ENCODE measurements at places on chromosomes 13 and 19.

GRCh38 chr13:24005755-24006281 is 108.5 kb upstream of the C1QTNF9B start:
- no peak for DNase-seq

DNA sequence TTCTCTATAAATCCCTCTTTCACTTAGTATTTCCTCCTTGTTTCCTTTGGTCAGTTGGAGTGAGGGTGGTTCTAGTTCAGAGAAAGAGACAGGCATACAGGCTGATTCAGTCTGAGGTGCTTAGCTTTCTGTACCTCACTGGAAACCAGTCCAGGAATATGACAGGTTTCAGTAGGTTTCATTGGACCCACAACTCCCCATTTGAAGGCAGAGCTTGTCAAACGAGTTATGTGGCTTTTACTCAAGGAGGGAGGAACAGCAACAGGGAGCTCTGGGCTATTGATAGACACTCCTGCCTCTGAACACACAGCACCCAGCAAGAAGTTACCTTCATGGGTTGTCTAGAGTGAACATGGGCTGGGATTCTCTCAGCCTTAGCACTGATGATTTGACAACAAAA is 14.5 kb downstream of the ACTN4 start:
- no peak for DNase-seq

DNA sequence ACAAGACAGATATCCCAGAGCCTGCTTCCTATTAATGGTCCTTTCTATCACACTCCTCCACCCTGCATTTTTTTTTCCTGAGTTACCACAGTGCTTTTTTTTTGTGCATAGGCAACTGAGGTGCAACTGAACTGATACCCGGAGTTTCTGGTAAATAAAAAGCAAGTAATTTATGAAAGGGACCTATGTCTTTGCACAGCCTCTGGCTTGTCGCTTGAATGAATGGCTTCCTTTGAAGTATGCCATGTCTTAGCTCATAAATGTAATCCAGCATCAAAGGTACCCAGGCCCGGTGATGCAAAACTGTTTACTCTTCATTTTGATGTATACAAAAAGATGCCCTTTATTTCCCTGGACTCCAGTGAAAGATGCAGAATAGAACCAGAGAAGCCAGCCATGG is 31.8 kb downstream of the GSX1 start:
- DNase-seq = no peak

DNA sequence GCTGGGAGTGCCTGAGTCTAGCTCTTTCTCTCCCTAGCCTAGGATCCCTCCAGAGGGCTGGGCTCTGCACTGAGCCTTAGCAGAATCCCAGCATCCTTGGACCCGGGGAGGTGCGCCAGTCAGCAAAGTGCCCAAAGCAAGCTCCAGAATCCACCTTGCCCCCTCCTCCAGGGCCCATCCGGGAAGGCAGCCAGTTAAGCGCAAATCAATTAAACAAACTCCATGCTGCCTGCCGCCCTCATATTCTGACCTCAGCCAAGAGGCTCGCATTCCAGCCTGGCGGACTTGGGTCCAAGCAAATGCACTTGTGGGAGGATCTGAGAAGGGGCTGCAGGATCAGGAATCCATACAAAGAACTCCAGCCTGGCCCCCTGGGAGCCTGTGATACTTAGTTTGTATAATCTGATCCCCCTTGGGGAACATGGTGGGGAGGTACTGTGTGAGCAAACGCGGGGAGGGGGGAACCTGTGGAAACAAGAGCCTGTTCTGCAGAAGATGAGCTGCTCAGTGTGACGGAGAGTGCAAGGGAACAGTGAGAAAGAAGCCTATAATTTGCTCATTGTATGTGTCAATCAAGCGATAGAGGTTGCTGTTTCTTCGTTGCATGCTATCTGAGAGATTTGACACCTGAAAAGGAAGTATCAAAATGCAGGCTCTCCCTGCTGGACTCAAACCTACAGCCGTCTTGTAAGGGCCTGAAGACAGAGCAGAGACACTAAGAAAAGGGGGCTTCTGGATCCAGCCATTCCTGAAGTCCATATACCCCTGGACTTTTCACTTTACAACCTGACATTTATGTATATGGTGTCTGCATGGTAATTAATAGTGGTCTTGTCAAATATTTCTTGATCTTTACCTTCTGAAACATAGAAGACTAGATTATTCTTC is 29.4 kb downstream of the ZNRF4 start:
- no peak for DNase-seq

- DNase-seq = no peak
Measured at GRCh38 chr13:22629374-22629773, 551.4 kb upstream of the SGCG start.

GRCh38 chr19:3862826-3863500 is 5.9 kb downstream of the ZFR2 start:
- DNase-seq = no peak

DNA sequence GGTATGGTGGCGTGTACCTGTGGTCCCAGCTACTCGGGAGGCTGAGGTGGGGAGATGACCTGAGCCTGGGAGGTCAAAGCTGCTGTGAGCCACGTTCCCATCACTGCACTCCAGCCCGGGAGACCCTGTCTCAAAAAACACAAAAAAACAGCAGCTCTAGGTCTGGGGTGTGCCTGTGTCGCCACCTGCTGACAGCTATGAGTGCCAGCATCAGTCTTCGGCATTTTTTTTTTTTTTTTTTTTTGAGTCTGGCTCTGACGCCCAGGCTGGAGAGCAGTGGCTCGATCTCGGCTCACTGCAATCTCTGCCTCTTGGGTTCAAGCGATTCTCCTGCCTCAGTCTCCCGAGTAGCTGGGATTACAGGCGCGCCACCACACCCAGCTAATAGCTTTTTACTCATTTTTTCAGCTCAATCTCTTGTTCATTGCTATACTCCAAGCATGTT is 10.1 kb downstream of the AP2S1 start:
- DNase-seq = no peak

DNA sequence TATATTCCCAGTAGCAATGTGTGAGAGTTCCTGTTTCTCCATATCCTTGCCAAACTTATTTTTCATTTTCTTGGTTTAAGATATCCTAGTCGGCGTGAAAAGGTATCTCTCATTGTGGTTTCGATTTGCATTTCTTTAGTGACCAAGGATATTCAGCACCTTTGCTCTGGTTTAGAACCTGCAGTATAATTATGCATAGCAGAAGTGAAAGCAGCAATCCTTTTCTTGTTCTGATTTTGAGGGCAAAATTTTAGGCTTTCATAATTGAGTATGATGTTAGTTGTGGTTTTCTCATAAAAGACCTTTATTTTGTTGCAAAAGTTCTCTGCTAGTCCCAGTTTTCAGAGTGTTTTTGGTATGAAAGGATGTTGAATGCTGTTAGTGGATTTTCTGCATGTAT is 491.0 kb downstream of the FGF9 start:
- DNase-seq = no peak

DNA sequence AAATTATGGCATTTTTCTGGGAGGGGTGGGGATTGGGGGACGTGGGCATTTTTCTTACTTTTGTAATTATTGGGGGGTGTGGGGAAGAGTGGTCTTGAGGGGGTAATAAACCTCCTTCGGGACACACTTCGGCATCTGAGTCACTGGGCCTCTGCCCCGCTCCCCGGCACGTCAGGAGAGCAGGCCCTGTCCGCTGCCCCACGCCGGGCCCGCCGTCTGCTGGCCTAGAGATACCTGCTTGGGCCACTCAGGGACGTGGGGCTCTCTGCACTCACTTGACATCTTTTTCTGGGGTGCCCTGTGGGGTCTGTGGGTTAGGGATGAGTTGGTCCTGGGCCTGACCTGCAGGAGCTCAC is 3.5 kb upstream of the FTL start:
- DNase-seq = no peak

- no peak for DNase-seq
Measured at GRCh38 chr19:42494321-42494720, 34.0 kb downstream of the CEACAM1 start.

DNA sequence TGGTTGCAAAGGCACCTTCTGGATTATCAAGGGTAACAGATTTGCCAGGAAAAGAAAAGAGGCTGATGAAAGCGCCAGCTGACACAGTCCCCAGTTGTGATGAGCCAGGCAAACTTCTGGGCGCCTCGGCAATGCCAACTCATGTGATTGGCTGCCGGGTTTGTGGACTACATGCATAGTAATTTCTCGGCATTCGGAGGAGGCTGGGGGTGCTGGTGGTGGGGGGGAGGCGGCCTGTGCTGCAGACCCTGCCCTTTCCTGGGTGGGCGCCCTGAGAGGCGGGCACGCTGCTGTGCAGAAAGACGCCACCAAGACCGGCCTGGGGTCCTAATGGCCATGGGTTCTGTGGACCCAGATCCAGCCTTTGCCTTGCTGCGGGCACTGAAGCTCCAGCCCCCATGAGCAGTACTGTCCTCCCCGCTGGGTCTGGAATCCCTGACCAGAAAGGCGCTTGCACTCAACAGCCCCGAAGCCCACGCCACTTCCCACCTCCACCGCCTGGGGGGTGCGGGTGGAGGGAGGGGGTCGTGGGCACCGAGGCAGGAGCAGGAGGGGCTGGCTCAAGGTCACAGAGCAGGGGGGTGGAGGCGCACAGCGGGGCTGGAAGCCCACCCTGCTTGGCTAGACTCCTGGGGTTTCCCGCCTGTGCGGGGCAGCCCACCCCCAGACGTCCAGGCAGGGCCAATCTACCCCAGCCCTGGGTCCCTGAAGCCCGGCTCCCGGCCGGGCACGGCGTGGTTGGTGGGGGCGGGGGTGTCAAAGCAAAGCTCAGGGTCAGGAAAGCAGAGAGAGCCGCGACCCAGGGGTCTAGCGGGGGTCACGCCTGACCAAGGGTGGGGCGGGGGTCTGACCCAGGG is 1.0 kb downstream of the DIRAS1 start:
- DNase-seq = no peak

DNA sequence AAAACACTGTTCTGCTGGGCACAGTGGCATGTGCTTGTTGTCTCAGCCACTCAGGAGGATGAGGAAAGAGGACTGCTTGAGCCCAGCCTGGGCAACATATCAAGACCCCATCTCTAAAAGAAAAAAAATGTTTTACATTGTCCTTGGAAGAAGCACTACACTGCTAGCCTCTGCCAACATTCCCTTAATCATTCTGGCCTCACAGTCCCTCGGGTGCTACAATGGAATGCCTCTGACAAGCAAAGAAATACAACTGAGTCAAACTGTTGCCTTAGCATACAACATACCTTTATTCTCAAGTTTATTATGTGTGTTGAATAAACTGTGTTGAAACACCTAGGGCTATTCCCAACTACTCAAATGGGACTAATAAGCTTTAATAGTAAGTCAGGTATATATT is 56.1 kb downstream of the PSPC1 start:
- no peak for DNase-seq

DNA sequence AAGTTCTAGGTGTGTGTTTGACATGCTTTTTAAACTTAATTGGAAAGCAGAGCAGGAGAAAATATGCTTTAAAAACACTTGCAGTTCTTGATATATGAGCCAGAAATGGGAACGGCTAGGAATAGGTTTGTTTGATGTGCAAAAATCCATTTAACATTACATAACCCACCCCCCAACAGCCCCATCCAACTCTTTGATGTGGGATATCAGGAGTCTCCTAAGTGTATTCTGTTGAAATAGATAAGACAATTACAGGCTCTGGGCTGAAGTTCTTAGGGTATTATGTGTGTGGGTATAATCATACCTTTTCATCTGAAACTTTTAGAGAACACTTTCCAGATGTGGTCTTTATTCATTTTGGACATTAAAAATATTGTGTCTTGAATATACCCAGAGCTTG is 240.4 kb upstream of the CSNK1A1L start:
- DNase-seq = no peak

- no peak for DNase-seq
Measured at GRCh38 chr13:47603365-47603764, 397.7 kb downstream of the SUCLA2 start.

DNA sequence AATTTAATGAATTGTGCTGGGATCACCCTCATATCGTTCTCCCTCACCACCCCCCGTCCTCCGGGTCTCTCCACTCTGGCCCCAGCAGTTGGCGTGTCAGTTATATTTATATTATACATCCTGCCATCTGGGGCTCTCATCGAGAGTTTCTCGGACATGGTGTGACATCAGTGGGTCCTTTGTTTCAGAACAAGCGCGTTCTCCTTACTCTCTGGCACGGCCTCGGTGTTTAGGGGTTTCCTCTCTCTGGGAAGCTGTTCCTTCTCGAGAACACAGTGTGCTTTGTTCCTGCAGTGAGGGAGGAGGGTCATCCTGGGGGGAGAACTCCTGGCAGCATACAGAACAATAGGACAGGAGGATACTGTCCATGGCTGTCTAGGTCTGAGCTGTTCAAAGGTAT is 9.8 kb upstream of the MCF2L start:
- DNase-seq = no peak

DNA sequence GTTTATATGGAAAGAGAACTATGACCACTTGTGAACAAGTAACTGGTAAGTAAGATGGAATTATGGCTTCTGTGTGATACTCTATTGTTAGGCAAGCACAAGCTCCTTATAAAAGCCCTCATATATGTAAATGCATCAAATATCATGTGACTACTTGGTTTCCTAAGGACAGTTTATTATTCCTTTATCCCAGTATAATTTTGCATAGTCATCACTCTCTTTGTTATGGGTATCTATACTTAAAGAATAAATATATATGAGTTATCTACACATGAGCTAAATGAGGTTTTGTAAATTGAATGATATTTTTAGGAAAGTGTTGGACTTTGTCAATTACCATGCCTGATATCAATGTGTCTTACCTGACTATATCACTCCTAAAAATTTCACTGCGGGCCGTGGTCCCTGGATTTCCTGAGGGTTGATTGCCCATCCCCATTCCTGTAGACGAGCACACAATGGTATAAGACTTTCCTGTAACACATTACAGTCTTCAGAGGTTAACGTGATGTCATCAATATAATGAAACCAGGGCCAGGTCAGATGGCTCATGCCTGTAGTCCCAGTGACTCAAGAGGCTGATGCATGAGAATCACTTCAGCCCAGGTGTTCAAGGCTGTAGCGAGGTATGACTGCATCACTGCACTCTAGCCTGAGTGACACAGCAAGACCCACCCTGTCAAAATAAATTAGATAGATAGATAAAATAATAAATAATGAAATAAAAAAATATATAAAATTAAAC is 20.7 kb downstream of the ZNF844 start:
- no peak for DNase-seq

DNA sequence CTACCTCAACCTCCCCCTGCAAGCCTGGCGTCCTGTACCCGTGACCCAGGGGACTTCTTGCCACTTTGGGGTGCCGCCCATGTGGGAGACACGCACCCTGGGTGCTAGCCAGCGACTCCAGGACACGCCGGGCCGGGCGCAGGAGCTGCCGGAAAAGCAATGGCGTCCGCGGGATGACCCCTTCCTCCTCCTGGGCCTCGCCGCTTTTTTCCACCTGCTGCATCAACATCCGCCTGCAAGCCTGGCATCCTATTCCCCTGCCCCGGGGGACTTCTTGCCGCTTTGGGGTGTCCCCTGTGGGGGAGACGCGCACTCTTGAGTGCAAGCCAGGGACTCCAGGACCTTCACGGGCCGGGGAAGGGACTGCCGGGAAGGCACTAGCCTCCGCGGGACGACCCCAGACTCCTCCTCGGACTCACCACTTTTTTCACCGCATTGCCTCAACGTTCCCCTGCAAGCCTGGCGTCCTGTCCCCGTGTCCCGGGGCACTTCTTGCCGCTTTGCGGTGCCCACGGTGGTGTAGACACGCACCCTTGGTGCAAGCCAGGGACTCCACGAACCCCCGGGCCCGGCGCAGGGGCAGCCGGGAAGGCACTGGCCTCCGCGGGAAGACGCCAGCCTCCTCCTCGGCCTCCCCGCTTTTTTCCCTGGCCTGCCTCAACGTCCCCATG is 237.8 kb downstream of the TUBA3C start:
- DNase-seq = no peak
